NCI-H2029 treated with DMSO at 0.1 percent for 48 hours (cell line): ENCODE measurements at places on chromosomes 7 and 10.

- DNase-seq = no peak
These were observed 128.5 kb downstream of the MAD1L1 start for GRCh38 chr7:2104107-2104710.

GRCh38 chr7:114405427-114405826 is 9.2 kb upstream of the FOXP2 start:
- peak; percentile 48 for DNase-seq

DNA sequence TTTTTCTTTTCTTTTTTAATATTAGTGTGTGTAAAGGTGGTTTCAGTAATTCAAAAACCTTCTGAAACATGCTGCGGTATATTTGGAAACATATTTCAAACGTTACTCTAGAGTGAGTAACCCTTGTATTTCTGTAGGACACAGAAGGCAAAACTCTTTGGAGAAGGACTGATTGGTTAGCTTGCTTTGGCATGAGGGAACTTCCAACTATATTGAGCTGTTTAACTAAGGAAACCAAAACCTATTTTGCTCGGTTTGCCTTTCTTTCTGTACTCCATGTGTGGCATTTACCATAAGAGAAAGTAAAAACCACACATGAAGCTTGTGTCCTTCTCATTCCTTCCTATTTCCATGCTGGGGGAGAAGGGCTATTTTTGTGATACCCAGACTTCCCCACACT is 149.8 kb downstream of the DYNC1I1 start:
- no peak for DNase-seq

- no peak for DNase-seq
These were observed 770.1 kb upstream of the CELF2 start for GRCh38 chr10:10247585-10247984.

DNA sequence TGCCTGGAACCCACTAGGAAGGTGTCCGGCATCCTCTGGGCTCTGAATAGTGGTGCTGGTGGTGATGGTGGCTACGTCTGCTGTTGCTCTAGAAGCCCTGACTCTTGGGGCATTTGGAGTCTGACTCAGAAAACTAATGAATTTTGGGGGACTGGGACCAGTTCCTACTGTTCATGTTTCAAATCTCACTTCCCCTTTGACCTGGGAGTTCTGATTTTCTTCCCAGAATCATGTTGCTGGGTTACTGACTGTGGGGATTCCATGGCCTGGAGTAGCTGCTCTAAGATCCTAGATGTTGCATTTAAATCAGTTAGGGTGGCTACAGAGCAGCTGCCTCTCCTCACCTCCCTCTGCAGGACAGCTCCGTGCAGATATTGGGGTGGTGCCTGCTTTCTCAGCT is 3.2 kb downstream of the TSPAN33 start:
- no peak for DNase-seq

GRCh38 chr7:70776627-70777101 is 355.3 kb upstream of the GALNT17 start:
- no peak for DNase-seq

DNA sequence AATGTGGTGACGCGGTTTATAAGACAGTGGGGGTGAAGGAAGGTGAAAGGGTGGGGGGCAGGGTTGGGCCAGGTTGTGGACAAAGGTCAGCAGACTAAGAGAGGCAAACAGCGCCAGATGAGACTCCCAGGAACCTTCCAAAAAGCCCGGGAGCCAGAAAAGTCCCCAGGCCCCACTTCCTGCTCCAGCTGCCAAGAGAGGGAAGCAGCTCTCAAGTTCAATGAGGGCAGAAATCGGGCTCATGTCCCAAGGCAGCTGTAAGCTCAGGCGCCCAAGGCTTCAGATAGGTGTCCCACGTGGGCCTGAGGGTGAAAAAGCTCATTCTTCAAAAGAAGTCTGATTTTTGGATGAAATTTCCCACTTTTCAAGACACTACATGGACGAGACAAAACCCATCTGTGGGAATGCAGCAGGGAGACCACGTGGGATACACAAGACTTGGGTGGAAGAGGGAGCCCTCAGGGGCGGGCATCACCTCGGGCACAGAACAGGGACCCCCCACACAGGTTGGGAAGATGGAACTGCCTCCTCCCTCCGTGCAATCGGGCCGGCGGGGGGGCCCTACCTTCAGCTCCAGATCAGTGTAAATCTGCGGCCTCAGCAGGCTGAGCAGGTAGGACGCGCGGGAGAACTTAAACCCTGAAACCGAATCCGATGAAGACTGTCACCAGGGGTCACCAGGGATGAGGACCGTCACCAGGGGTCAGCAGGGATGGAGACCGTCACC is 7.8 kb downstream of the PYROXD2 start:
- DNase-seq = no peak

GRCh38 chr7:82704121-82704520 is 260.5 kb upstream of the CACNA2D1 start:
- DNase-seq = peak; percentile 19

GRCh38 chr7:17963281-17963680 is 23.0 kb upstream of the SNX13 start:
- DNase-seq = no peak

GRCh38 chr7:92133133-92133736 is 1.0 kb downstream of the CYP51A1 start:
- no peak for DNase-seq

DNA sequence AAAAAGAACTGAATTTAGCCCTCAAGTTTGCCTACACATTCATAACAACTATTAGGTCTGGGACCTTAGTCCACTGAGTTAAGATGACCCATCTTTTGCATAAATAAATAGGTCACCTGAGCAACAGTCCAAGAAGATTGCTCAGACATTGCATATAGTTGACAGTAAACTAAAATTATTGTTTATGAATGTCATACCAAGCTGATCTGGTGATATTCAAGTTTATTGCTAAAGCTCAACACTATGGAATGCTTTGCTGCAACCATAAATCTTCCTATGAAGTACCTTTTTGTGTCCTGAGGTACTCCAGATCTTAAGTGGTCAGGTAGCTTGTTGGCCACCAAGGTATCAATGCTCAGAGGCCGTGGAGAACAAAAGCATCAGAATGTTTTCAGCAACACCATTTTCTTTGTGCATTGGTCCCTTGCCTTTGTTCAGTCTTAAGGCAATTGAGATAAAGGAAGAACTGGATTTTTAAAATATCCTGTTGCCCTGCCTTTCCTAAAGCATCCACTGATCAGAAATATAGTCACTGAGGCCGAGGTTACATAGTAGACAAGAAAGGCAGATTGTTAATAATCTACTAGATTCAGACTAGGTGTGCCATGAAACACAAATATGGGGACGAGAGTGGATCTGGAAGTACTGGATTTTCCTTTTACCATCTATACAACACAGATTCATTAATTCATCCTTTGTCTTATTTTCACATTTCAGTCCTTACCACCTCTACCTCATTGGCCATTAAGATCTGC is 321.3 kb downstream of the PTEN start:
- peak; percentile 19 for DNase-seq

GRCh38 chr10:95560278-95561176 is 644 bp downstream of the SORBS1 start:
- no peak for DNase-seq

DNA sequence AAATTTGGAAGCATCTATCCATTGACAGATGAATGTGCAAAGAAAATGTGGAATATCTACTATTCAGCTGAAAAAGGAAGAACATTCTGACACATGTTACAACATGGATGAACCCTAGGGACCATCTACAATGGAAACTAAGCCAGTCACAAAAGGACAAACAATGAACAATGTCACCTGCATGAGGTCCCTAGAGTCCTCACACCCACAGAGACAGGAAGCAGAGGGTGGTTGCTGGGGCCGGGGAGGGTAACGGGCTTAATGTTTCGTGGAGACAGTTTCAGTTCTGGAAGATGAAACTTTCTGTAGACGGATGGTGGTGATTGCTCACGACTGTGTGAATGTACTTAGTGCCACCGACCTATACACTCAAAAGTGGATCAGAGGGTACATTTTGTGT is 282.9 kb downstream of the ADARB2 start:
- no peak for DNase-seq

DNA sequence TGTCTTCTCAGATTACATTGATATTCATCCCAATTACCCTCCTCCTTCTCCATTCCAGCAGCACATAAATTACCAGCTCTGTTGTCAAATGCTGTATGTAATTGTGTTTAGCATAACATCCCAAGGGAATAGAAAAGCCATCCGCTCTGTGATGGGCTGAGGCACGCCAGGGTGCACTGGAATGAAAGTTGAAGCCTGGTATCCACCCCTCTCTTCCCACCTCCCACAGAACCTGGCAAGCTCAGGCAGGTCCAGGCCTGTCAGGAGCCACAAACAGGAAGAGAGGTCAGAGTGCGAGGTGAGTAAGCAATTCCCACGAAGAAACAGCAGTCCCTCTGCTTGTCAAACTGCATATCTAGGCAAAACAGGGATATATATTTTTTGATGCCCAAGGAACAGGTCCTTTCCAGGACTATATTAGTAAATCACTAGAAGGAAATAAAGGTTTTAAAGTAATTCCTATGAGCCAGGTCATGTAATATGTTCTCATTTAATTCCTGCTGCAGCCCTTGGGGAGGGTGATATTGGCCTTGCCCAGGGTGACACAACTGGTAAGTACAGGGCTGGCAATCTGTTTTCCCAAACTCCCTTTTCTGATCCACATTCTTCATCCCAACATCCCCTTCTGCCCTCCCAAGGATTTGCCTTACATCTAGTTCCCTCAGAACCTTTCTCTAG is 155.6 kb upstream of the GHITM start:
- DNase-seq = no peak

- no peak for DNase-seq
These were observed 27.4 kb downstream of the STAM start for GRCh38 chr10:17671307-17671706.

- no peak for DNase-seq
These were observed 150.6 kb downstream of the TPST1 start for GRCh38 chr7:66355756-66356155.

DNA sequence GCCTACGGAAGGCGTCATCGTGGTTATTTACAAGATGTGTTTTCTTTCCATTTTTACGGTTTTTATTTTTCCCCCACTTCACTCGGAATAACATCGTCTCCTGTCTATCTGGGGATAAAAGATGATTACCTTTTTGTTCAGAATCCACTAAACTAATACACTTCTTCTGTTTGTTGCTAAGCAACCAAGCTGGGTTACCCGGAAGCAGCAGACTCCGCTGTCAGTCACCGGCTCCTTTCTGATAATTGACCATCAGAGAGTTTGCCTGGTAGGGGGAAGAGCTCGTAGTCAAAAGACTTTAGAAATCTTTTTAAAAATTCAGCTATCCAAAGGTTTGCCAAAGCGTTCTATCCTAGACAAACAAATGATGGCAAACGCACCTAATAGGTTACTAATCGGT is 75.0 kb upstream of the SFMBT2 start:
- no peak for DNase-seq

DNA sequence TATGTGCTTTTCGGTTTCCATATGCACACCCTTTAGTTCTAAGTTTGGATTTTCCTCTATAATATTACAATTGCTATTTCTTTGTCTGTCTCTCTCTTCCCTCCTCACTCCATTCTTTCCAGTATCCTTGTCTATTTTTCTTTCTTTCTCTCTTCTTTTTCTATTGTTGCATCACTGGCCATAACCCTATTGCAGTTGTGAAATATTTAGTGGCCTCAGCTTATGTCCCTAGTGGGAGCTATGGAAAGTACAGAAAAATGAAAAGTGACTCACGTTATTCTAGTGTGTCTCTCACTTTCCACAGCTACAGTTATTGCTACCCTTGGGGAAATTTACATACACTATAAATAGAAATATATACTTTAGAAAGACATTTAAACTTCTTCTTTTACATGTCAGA is 59.1 kb downstream of the CNTNAP2 start:
- no peak for DNase-seq

DNA sequence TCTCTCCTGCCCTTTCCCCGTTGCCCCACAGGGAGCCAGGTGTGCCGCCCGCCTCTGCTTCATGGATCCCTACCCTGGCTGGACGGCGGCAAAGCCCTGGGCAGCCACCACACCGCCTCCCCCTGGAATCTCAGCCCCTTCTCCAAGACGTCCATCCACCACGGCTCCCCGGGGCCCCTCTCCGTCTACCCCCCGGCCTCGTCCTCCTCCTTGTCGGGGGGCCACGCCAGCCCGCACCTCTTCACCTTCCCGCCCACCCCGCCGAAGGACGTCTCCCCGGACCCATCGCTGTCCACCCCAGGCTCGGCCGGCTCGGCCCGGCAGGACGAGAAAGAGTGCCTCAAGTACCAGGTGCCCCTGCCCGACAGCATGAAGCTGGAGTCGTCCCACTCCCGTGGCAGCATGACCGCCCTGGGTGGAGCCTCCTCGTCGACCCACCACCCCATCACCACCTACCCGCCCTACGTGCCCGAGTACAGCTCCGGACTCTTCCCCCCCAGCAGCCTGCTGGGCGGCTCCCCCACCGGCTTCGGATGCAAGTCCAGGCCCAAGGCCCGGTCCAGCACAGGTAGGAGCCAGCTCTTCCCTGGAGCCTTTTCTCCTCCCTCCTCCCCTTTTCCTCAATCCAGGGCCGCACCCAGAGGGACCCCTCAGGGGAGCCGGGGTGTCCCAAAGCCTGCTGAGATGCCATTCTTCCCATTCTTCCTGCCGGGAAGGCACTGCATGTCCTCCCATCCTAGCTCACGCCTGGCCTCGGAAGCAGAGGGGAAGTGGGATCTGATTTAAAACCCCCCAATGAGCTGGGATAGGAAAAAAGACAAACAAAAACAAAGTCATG is 4.0 kb downstream of the GATA3 start:
- no peak for DNase-seq

DNA sequence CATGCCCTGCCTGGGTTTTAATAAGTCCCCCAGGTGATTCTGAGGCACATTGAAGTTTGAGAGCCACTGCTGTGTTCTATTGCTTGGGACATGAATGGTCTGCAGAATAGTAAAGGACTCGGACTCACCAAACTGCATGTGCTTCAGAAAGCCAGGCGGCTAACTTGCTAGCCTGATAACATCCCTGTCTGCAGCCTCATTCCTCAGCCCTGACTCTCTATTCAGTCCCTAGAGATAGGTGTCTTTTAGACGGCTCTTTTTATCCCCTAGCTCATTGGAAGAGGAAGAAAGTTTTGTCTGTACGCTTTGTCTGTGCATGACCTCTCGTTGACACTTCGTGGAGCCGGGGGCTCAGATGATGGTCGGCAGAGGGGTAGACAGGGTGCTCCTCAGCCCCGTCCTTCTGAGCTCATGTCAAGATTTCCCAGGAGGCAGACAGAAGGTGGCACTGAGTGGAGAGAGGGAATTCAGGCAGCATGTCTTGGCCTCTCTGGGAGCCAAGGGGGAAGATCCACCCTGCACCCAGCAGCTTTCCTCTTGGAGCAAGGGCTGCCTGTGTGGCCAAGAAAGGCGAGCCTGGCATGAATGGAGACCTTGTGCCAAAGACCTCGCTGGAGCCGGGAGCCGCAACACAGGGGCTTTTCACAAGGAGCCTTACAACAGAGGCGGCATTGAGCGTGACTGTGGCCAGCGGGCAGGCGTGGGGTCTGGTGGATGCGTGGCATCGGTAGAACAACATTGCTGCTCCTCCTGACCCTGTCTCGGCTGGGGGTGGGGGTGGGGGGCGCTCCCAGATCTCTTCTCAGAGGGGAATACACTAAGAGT is 51.1 kb upstream of the PODXL start:
- DNase-seq = no peak

DNA sequence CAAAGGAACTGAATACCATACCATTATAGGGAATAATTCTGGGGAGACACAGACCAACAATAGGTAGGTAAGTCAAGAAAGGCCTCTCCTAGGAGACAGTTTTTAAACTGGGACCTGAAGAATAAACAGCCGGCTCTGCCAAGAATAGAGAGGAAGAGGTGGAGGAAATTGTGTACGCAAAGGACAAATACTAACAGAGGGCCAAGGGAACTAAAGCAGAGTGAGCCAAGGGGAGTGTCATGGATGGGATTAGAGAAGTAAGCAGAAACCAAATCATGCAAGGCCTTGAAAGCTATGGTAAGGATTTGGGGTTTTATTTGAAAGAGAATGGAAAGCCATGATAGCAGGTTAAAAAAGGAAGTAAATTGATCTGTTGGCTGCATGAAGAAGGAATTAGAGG is 18.1 kb upstream of the ITGB8 start:
- peak; percentile 75 for DNase-seq
